ENCODE measurements at places on chromosomes 11 and 22. TPM values are rescaled to one million over a fixed set of nuclear protein-coding genes. Genes with fewer than 3 reads are reported as not detected.

DRD2 gene
- total RNA-seq: 1.2 TPM

DNA sequence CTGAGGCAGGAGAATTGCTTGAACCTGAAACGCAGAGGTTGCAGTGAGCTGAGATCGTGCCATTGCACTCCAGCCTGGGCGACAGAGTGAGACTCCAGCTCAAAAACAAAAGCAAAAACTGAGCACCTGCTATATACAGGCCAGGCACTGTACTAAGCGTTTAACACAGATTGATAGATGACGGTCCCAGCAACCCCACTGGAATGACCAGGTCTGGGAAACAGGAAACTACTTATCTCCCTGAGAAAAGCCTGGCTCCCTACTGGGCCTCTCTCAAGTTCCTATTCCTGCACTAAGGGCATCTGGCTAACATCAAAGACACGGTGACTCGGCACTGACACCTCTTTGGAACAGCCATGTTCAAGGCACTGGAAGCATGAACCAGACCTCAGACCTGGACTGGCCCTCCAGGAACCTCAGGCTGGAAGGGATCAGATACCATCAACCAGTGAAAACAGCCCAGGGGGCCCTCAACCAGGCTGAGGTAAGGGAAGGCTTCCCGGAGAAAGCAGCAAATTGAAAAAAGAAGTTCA, 16.6 kb downstream of the ARAP1 start:
- peak; percentile 11 for DNase-seq

DNA sequence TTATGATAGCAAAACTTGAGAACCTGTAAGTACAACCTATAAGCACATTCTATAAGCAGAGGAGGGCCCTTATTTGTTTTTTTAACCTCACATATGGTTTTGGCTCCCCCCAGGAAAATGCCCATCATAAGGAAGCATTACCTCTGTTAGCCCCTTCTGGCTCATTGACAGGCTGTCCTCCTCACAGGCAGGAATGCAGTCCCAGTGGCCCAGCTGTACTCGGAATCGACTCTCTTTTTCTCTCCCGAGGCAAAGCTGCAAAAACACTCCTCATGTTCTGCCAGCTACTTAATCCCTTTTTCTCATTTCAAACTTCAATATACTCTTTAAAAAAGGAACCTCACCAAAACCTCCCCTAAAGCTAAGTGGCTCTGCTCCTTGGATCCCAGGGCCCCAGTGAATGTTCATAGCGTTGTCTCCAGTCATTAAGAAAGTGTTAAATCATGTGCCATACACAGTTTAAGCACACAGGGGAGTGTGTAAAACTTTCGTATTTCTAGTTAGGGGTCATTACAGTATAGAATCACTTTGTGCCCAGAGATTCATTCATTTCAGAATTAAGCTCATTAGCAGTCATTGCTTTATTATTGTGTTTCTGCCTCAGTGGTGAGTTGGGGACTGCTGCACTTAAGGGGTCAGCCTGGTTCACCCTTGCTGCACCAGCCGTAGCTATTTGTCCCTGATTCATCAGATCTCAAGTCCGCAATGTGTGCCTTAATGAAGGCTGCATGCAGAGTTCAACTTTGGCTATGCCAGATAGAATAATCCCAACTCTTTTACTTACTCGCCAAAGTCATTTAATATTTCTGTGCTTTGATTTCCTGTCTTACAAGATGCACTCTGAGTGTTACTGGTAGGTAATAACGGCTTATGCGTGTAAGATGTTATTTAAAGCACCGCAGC, 57.6 kb downstream of the JRKL start:
- DNase-seq: no peak

- peak; percentile 62 for DNase-seq
These were observed 46.6 kb upstream of the LIN7C start for GRCh38 chr11:27553186-27553585.

SPTBN2 gene
- 30.9 TPM for total RNA-seq

RAPSN gene
- total RNA-seq: not detected

DNA sequence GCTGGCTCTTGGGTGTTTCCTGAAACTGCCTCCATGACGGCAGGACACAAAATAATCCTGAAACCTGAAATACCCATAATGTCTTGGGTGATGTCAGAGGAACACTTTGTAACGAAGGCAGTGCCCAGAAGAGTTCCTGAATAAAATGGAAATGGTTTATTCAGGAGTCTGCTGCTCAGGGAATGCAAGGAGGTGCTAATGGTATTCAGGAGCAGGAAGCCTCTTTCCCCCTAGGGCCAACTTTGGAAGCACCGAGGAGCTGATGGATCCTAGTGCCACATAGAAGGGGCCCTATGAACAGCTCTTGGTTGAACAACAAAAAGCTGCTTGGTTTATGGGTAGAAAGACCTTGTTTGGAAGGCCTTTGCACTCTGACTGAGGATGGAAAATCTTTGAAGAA, 15.5 kb downstream of the TREH start:
- DNase-seq: no peak

OR5AK2 gene
- total RNA-seq: not detected

DNA sequence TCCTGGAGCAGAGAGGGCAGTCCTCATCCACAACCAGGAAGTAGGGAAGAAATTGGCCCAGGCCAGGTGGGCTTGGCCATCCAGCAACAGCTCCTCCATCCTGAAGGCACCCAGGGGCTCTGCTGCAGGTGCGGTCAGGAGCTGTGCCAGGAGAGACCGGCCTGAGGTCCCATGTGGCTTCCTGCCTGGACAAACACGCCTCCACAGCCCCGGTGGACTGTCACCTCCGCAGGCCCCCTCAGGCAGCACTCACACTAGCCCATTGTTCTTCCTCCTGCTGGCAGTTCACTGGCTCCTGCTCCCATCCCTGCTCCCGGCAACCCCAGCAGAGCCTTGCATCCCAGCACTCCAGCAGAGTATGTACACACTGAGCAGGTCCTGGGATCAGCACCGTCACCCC, 16.0 kb upstream of the POU2AF1 start:
- no peak for DNase-seq

ASRGL1 gene
- total RNA-seq: 60.6 TPM

DNA sequence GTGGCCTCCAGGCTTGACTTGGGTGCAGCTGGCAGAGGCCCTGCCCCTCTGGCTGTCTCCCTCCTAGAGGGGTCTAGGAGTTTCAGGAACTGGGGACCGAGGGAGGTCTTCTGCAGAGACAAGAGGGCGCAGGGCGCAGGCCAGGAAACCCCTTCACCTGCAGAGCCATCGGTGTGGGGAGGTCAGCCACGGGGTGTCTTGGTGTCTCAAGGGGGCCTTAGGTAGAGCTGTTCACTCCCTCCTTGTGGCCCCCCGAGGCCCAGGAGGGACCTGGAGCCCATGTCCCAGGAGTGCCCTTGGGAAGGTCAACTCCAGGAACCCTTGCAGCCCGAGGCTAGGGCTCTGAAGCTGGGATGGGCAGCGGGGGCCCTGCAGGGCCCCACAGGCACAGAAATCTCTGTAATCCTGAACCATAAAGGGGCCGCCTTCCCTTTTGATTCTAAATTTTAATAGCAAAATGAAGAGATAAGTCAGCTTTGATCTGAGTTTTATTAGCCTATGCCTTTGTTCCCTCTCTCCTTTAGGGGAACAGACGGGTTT, 31.4 kb upstream of the TH start:
- no peak for DNase-seq

DNA sequence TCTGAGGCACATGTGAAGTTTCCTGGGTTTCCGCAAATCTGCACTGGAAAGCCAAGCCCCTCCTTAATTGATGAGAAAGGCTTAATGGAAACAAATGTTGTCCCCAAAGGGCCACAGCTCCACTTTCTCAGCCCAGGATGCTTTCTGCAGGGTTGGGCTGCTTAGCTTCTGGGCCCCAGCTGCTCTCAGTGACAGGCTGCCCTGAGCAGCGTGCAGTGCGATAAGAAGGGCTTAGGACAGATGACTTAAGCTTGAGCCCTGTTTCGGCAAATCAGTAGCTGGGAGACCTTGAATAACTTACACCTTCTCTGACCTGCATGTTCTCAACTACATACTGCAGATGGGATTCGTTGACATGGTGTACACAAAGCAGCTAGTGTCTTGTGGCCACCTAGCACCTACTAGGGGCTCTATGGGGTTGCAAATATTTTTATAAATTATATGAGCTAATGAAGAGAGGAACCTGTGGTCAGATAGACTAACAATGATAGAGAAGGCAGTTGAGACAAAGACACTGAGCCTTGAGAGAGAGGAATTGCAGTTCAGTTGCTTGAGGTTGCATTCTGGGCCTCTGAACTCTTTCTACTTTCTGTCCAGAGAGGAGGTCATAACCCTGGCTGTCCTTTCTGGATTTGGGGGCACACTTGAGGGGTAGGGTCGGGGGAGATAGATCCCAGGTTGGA, 11.5 kb downstream of the STX3 start:
- no peak for DNase-seq

- DNase-seq: no peak
These were observed 175.0 kb downstream of the INSC start for GRCh38 chr11:15289723-15290122.

MISFA gene
- total RNA-seq: 1.0 TPM

MS4A12 gene
- total RNA-seq: not detected

DNA sequence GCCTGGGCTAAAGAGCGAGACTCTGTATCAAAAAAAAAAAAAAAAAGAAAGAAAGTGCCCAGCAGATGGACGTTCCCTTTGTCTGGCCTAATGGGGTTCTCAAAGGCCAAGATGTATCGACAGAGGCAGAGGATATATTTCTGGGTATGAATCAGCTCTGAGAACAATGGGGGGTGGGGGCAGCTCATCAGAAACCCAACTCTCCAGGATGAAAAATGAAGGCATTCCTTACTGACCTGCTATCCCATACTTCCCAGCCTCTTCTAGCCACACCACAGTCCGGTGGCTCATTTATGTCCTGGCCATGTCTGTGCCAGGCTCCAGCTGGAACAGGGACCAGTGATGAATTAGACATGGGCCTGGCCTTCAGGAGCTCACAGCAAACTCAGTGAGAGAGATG, 15.2 kb upstream of the POLD3 start:
- DNase-seq: no peak
